Hepatocyte (in vitro differentiated cells): ENCODE measurements at places on chromosomes 1 and 21.
A peak's percentile ranks its signal among the peaks of the same experiment; 100 is the strongest.

- H3K36me3 ChIP-seq = no peaks in the 10 kb centered on the region
- DNase-seq = peak; percentile 84
- H3K27me3 ChIP-seq = peaks cover 3% of the 10 kb centered on the region
- no peak overlapping the region for H3K4me3 ChIP-seq
Measured at GRCh38 chr1:165257969-165258459, 98.5 kb downstream of the LMX1A start.

DNA sequence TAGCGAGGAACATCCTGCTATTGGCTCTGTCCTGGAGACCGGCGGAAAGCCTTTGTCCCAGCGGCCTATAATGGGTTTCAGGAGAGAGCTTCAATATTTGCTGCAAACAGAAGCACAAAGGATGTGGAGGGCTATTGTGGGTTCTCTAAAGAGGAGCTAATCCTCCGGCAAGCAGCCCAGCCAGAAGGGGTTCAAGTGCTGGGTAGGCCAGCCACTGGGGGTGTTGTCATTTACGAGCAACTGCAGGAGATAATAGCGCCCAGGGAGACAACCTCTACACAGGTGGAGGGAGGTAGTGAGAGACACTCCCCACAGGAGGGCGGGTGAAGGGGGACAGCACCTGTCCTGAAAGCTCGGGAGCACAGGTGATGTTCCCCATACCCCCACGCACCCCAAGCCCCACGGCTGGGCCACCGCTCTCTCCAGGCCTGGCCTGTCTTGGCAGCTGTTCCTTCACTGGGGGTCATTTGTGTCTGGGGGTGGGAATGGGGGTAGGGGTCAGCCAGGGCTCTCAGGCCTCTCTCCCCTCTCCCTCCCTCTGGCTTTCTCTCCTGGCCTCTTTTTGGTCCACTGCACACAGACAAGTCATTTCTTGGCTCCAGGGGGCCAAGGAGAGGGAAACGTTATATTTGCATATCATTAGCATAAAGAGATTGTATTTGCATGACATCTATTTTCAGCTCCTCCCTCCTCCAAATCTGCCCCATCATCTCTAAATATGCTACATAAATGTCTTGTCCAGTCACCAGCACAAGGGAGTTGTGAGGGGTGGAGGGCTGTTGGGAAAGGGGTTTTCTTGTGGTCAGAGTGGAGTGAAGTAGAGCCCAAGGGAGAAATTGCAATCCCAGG, 22.0 kb upstream of the SLC26A9 start:
- H3K4me1 ChIP-seq = peaks cover 8% of the 10 kb centered on the region
- no peak overlapping the region for H3K4me3 ChIP-seq
- no peaks in the 10 kb centered on the region for H3K27me3 ChIP-seq
- H3K36me3 ChIP-seq = no peaks in the 10 kb centered on the region
- no peak for DNase-seq
- no peak overlapping the region for H3K27ac ChIP-seq

GRCh38 chr1:182185842-182186756, 124.6 kb upstream of the ZNF648 start:
- peaks cover 6% of the 10 kb centered on the region for H3K4me1 ChIP-seq
- H3K27me3 ChIP-seq = no peaks in the 10 kb centered on the region
- peak overlapping the region; percentile 38 for H3K27ac ChIP-seq
- H3K4me3 ChIP-seq = no peak overlapping the region
- DNase-seq = peak; percentile 51

GRCh38 chr1:223331929-223332328, 32.0 kb downstream of the SUSD4 start:
- H3K36me3 ChIP-seq = no peaks in the 10 kb centered on the region
- peaks cover 4% of the 10 kb centered on the region for H3K27me3 ChIP-seq
- no peak overlapping the region for H3K4me3 ChIP-seq
- no peak overlapping the region for H3K27ac ChIP-seq

- H3K4me3 ChIP-seq = no peak overlapping the region
- H3K36me3 ChIP-seq = no peaks in the 10 kb centered on the region
- H3K4me1 ChIP-seq = no peaks in the 10 kb centered on the region
- DNase-seq = no peak
- H3K27me3 ChIP-seq = no peaks in the 10 kb centered on the region
- H3K27ac ChIP-seq = no peak overlapping the region
Measured at GRCh38 chr1:20499718-20500117, 8.2 kb downstream of the MUL1 start.

GRCh38 chr1:153072806-153073726, 1.7 kb upstream of the SPRR2B start:
- H3K4me3 ChIP-seq = no peak overlapping the region
- DNase-seq = no peak
- H3K27me3 ChIP-seq = no peaks in the 10 kb centered on the region
- H3K36me3 ChIP-seq = no peaks in the 10 kb centered on the region
- no peak overlapping the region for H3K27ac ChIP-seq

GRCh38 chr1:33246171-33246570, 10.1 kb upstream of the ZNF362 start:
- no peak overlapping the region for H3K4me3 ChIP-seq
- no peak overlapping the region for H3K27ac ChIP-seq
- H3K4me1 ChIP-seq = peaks cover 7% of the 10 kb centered on the region
- DNase-seq = no peak

- no peaks in the 10 kb centered on the region for H3K36me3 ChIP-seq
- no peak overlapping the region for H3K4me3 ChIP-seq
Measured at GRCh38 chr1:95012389-95012788, 60.4 kb downstream of the ALG14 start.

- DNase-seq = no peak
- H3K36me3 ChIP-seq = no peaks in the 10 kb centered on the region
- H3K27me3 ChIP-seq = no peaks in the 10 kb centered on the region
- peaks cover 15% of the 10 kb centered on the region for H3K4me1 ChIP-seq
Measured at GRCh38 chr1:204487256-204487615, 7.4 kb downstream of the PIK3C2B start.

DNA sequence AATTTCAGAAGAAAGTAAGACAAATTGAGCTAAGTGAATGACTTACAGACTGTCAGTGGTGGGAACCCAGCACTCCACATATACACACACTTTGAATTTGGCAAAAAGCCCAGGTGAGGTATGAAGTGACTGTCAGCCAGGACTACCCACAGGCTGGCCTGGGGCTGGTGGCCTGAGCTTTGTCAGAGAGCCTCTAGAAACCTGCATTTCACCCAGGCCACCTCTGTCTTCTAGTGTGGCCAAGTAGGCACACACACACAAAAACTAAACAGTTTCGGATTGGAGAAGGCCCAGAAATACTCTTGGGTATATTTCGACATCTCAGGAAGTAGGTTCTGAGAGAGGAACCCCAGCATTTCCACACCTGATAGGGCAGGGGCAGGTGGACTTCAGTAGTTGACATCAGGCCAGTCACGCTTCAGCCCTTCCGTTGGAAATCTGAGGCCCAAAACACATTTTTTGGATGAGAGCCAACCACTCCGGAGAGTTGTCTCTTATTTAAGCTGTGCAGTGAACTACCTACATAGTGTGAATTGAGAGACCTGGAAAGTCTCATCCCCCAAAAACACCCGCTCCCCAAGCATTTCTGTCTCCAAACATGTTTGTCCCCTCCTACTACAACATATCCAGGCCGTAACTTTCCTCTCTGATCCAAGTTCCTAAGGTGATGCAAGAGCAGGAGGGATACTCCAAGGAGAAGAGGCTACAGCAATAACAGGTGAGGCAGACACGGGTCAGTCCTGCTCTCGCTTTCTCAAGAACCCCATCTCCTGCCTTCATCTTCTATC, 167.2 kb upstream of the PROX1 start:
- no peaks in the 10 kb centered on the region for H3K27me3 ChIP-seq
- H3K4me1 ChIP-seq = no peaks in the 10 kb centered on the region
- no peak overlapping the region for H3K27ac ChIP-seq
- peak; percentile 28 for DNase-seq
- no peaks in the 10 kb centered on the region for H3K36me3 ChIP-seq
- no peak overlapping the region for H3K4me3 ChIP-seq

GRCh38 chr1:150429805-150430204, 57.4 kb upstream of the TARS2 start:
- peak; percentile 7 for DNase-seq
- no peak overlapping the region for H3K27ac ChIP-seq
- no peak overlapping the region for H3K4me3 ChIP-seq
- H3K36me3 ChIP-seq = no peaks in the 10 kb centered on the region

DNA sequence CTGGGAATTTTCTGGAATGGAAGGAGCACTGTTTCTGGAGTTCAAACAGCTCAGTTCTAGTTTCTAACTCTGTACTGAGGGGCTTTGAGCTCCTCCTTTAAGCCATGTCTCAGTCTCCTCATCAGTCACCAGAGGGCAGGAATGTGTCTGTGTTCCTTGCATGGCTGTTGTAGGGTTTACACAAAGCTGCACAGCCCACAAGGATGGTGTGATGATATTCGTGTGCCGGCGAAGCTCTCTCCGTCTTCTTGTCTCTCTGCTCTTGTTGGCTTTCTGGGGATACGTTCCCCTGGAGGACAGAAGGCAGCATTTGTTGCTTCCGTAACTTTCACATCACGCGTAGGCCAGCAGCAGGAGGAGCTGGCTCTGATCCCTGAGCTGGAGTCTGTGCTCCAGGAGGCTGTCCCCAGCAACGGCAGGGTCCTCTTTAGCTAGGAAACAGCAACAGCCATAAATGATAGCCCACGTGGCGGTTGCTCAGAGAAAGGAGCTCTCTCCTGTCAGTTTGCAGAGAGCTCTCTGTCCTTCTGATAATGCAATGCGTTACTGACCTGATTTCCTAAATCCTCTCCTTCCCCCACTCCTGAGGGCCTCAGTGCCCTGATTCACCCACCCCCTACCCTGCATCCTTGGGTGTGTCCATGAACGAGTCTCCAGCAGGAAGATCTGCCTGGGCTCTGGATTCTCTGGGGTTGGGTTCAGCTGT, 189.2 kb upstream of the VAMP3 start:
- no peak for DNase-seq
- H3K4me1 ChIP-seq = peaks cover 5% of the 10 kb centered on the region
- H3K27me3 ChIP-seq = no peaks in the 10 kb centered on the region
- no peaks in the 10 kb centered on the region for H3K36me3 ChIP-seq
- H3K27ac ChIP-seq = no peak overlapping the region

DNA sequence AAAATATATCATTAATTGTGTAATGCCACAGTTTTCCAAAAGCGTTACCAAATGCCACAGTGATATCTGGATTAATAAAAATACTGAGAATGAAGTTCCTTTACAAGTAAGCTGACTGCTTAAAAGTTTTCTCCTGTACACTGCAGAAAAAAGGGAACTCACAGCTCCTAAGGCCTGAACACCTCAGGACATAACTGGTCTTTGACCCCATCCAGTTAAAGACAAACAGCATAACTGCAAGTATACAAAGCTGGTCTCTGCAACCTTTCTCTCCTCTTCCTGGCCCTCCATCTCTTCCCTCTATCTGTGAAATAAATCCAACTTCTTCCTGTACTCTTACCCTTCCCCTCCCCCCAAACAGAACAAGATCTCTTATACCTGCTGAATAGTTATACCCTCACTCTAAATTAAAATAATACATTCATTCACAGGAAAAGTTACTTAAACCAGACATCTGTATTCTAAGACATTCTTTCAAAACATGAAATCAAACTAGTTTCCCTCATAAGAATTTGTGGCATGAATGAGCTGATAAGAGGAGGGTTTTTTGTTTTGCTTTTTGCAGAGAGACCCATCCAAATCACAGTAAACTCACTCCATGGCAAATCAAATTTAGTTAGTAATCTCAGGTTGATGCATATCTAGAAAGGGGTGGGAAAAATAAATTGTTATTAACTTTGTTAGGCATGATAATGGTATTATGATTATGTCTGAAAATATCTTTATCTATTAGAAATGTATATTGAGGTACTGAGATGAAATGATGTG, 2.9 kb downstream of the DIPK1A start:
- H3K36me3 ChIP-seq = no peaks in the 10 kb centered on the region
- H3K27me3 ChIP-seq = no peaks in the 10 kb centered on the region
- H3K4me3 ChIP-seq = no peak overlapping the region
- peak; percentile 27 for DNase-seq
- peak overlapping the region; percentile 26 for H3K27ac ChIP-seq
- H3K4me1 ChIP-seq = peaks cover 33% of the 10 kb centered on the region

GRCh38 chr1:234707641-234708040, 97.7 kb upstream of the IRF2BP2 start:
- no peaks in the 10 kb centered on the region for H3K36me3 ChIP-seq
- H3K27ac ChIP-seq = no peak overlapping the region
- no peak overlapping the region for H3K4me3 ChIP-seq
- H3K4me1 ChIP-seq = peaks cover 17% of the 10 kb centered on the region
- no peak for DNase-seq

GRCh38 chr1:203287898-203288297, 17.4 kb upstream of the BTG2 start:
- no peaks in the 10 kb centered on the region for H3K36me3 ChIP-seq
- no peak overlapping the region for H3K4me3 ChIP-seq
- DNase-seq = no peak
- no peaks in the 10 kb centered on the region for H3K27me3 ChIP-seq
- H3K27ac ChIP-seq = peak overlapping the region; percentile 95
- peaks cover 61% of the 10 kb centered on the region for H3K4me1 ChIP-seq

- peak overlapping the region; percentile 9 for H3K27ac ChIP-seq
- H3K4me3 ChIP-seq = no peak overlapping the region
- peaks cover 32% of the 10 kb centered on the region for H3K4me1 ChIP-seq
- H3K27me3 ChIP-seq = no peaks in the 10 kb centered on the region
Measured at GRCh38 chr1:218376722-218377121, 31.6 kb downstream of the TGFB2 start.

DNA sequence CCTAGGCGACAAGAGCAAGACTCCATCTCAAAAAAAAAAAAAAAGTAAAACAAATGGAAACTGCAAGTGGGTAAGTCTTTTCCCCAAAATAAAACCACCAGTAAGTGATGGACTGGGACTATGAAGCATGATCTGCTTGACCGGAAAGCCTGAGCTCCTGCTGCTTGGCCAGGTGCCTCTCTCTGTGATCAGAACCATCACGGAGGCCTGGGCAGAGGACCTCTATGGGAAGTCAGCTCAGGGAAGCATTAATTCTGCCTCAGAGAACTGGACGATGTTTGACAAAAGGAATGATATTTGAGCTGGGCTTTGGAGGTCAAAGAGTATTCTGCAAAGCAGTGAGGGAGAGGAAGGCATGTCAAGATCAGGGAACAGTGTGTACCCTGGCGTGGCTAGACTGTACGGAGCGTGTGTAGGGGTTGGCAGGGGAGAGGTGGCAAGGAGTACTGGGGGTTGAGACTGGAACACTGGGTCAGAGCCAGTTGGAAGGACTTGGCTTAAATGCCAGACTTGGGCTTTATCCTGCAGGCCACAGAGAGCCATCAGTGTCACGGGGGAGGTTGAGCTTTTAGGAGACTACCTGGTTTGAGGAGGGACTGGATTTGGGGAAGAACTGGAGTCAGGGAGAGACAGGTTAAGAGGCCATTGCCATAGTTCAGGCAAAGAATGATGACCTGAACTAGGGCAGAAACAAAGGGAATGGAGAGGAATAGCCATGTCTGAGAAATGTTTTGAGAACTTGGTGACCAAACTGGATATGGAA, 16.4 kb downstream of the ATP1A2 start:
- no peaks in the 10 kb centered on the region for H3K4me1 ChIP-seq
- H3K27ac ChIP-seq = no peak overlapping the region
- no peaks in the 10 kb centered on the region for H3K27me3 ChIP-seq
- H3K36me3 ChIP-seq = no peaks in the 10 kb centered on the region
- H3K4me3 ChIP-seq = no peak overlapping the region
